Fibroblast of skin of right quadriceps (primary cell): ENCODE measurements at places on chromosomes 7 and 10.

GRCh38 chr7:42407021-42407710 is 170.2 kb upstream of the GLI3 start:
- no peak for DNase-seq

DNA sequence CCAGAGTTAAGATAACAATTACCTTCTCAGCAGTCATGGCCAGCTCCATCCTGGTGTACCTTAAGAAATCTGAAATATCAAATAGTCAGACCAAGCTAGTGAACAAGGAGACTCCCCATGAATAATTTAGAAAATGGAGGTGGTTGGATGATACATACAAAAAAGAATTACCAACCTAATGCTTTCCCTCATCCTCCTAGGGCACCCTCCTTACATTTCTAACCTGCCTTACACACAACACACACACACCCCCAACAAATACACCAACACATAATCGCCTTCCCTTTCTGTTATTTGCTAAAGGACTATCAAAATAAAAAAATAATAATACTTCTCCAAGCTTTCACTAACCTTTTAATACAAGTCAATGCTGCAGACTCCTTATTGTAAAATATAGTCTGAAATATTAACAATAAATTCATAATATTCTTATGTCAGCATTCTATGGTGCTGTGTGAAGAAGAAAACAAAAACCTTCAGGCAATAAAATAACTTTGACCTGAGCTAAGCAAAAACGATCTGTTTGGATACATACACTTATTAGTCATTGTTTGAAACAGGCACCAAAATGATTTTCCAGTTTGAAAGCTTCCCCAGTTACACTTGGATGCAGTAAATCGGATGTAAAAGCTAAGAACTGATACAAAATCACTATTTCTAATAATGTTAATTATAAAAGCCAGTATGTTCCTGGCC is 3.4 kb downstream of the TWIST1 start:
- DNase-seq, result no peak

- peak; percentile 96 for DNase-seq
Measured at GRCh38 chr7:84412161-84412969, 217.8 kb upstream of the SEMA3A start.

- peak; percentile 23 for DNase-seq
Measured at GRCh38 chr7:114548081-114548980, 133.7 kb downstream of the FOXP2 start.

- no peak for DNase-seq
Measured at GRCh38 chr7:100640517-100641440, 573 bp downstream of the TFR2 start.

GRCh38 chr7:98745722-98746318 is 124.0 kb downstream of the TMEM130 start:
- DNase-seq, result peak; percentile 30

DNA sequence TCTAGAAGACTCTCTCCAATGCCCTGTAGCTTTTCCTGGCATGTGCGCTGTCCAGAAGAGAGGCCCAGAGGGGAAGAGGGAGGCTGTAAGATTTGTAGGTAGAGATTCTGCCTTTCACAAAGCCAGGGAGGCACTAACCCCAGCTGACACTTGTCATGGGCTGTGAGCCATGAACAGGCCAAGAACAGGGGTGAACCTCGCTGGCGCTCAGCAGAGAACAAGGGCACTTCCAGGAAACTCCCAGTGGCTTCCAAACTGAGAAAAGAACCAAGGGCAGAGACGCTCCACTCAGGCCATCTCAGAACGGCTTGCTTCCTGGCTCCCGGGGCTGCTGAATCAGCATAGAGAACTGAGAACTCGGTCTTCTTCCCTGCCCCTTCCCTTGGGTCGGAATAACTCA is 257.8 kb upstream of the ZNF32 start:
- DNase-seq, result no peak

DNA sequence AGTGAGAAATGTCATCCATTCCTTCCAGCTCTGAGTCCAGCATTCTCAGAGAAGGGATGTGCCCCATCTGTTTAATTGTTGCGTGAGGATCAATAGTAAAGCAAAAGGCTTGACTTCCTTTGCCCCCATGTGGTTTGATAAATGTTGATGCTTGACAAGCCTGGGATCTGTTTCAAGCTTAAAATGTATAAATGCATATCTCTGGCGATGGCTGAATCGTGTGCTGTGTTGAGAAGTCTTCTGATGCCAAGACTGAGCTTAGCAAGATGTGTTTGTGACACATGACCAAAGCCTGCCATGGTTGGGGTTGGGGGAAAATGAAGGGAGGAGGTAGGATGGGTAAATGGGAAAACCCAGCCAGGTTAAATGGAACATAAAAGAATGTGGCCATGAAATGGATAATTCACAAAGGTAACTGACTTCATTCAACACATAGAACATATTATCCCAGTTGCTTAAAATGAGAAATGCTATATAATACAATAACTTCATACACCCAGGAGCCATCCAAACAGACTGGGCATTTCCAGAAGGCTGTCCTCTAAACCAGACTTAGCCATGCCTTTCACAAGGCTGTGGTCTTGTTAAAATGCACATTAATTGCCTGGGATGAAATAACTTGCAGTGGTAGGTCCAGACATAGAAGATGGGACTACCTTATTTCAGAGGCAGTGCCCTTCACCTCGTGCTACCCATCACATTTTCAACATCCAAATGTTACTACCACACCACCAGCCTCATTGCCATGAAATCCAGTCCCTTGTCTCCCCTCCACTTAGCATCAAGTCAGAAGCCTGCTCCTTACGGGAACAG is 147.3 kb upstream of the PDE1C start:
- no peak for DNase-seq

- peak; percentile 42 for DNase-seq
Measured at GRCh38 chr10:95214369-95214768, 20.3 kb downstream of the ACSM6 start.

GRCh38 chr10:90935581-90936275 is 14.8 kb upstream of the ANKRD1 start:
- DNase-seq, result no peak

GRCh38 chr7:27189295-27189996 is 4.4 kb upstream of the HOXA11 start:
- no peak for DNase-seq

DNA sequence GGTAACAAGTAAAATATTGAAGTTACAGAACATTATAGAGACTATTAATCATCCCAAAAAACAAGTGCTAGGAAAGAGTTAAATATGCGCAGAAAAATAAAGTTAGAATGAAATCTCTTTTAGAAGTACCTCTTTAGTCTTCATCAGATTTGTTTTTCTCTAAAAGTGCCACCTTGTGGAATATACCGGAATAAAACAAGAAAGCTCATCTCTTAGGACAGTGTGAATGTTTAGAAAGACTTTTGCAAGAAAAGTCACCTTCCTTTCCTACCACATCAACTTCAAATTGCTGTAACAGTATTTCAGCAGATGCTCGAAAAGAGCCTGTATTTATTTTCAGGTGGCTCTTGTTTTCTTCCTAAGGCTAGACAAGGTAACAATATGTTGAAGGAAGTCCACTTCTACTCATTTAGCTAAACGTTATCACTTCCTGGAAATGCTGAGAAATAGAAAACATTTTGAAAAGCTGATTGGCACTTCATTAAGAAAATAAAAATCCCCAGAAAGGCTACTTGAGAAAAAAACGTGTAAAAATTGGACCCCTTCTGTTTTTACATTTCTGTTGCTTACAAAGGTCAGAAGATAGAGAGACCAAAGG is 19.8 kb upstream of the FAM133B start:
- peak; percentile 17 for DNase-seq

DNA sequence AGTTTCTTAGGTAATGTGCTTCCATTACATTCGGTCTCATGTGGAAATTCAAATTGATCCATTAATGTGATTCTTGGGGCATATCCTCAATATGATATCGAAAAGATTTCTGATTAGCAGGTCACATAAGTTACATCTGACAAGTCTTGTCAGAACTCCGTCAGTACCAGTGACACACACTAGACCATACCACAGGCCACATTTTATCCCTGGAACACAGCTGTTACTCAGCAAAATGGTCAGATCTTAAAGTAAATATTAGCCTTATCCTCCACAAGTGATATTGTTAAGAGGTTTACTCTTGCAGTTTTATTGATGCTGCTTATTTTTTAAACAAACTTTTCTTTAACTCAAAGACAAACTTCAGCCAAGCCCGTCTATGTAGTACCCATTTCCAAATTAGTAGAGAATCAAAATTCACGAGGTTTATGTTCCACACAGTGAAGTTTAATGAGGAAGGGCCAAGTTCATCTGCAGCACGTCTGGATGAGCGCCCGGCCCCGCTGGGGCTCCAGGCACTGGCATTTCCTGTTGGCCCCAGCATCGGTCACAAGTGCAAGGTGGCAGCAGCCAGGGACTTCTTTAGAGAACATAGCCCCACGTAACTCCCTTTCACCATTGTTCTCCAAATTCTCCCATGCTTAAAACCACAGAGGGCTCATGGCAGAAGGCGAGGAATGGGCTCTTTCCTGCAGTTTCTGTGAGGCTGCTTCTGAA is 132.2 kb downstream of the VIPR2 start:
- no peak for DNase-seq
